ENCODE measurements at places on chromosomes 16 and 17.

GRCh38 chr17:73657473-73658116, 13.3 kb upstream of the SDK2 start:
- DNase-seq: peak; percentile 32

DNA sequence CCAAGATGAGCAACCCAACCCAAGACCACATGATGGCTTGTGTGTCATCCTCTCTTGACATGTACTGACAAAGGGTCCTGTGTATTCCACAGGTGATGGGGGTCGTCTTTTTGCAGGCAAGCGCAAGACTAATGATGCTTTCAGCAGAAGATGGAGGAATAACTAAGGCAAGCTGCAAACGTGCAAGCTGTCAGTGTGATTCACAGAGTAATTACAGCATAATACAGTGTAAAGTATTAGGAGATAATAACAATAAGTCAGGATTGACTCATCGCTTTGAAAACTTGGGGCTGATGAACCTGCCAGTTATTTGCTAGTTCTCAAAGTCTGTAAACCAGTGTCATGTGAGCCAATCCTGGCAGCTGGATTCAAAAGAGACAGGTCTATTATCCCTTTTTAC, 41.6 kb upstream of the ASIC2 start:
- no peak for DNase-seq

- DNase-seq: no peak
Measured at GRCh38 chr17:10360578-10360977, 12.2 kb downstream of the MYH13 start.

GRCh38 chr16:21986692-21987246, 14.1 kb downstream of the PDZD9 start:
- DNase-seq: peak; percentile 72

- no peak for DNase-seq
Measured at GRCh38 chr16:30641378-30641982, 9.3 kb upstream of the PRR14 start.

DNA sequence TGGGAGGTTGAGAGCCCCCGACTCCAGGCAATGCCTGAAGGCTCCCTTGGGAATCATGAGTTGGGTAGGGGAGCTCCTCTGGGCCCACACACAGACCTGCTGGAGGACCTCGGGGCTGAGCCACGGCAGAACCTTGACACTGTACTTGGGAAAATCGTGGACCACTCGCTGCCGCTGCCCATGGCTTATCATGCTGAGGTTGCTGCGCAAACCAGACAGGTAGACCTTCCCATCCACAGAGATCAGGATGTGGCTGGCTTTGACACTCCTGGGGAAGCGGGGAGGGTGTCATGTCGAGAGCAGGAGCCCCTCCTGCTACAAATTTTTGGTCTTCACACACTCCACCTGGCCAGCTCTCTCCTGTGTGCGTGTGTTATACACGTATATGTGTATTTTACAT, 7.2 kb upstream of the LIMD2 start:
- no peak for DNase-seq

DNA sequence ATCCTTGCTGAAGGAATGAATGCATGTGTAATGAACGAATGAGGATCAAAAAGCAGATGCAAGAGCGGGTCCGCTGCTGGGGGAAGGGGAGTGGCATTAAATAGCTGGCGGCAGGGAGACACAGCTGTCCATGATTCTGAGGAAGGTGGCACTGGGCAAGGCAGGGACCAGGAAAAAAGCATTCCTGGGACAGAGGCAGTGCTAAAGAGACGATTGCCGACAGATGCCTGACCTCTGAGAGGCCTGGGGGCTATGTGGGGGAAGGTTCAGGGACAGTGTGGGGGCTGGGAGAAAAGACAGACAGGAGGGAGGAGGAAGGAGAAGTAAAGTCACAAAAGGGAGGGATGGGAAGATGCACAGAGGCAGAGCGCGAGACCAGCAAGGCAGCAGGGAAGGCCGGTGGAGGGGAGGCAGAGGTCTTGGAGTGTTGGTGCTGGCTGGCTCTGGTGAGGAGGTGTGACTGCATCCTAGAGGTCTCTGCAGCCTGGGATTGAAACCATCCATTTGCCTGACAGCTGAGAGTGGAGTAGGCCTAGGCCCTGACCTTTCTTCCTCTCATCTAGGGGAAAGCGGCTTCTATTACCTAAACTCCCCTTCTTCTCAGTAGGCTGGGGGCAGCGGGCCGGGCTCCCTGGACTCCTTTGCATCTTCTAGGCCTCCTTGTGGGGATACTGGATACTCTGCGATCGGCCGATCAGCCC, 109.9 kb downstream of the SDK2 start:
- DNase-seq: no peak

- DNase-seq: no peak
Measured at GRCh38 chr17:14143688-14144087, 74.4 kb downstream of the COX10 start.

- DNase-seq: no peak
Measured at GRCh38 chr17:40025991-40026815, 11.0 kb downstream of the CSF3 start.

GRCh38 chr17:66426397-66427033, 124.1 kb downstream of the PRKCA start:
- peak; percentile 12 for DNase-seq

DNA sequence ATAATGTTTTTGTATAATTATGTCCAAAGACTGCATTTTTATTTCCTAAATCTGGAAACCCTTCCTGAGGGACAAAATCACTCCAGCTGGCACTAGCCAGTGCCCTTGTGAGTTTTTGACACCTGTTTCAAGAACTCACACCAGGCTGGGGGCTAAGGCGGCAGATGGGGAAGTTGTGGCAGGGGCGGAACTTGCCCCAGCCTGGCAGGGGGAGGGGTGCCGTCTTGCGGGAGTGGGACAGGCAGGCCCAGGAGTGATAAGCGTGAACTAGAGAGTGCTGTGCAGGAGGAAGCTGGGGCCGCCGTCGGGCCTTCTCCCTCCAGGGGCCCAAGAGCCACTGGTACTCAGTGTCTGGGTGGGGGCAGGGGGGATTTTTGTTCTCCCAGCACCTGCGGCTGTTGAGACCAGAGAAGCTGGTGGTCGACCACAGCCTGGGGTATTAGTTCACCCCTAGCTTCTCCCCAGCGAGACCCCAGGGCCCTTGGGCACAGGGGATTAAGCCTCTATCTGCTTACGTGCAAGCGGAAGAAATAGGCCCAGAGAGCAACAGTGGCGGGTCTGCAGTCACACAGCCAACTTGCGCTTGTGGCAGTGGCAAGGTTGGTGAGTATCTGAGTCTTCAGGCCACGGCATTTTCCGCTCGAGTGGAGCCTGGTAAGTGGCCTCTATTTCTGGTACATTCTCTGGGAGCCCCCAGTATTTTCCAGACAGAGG, 40.2 kb upstream of the PLCG2 start:
- DNase-seq: no peak

DNA sequence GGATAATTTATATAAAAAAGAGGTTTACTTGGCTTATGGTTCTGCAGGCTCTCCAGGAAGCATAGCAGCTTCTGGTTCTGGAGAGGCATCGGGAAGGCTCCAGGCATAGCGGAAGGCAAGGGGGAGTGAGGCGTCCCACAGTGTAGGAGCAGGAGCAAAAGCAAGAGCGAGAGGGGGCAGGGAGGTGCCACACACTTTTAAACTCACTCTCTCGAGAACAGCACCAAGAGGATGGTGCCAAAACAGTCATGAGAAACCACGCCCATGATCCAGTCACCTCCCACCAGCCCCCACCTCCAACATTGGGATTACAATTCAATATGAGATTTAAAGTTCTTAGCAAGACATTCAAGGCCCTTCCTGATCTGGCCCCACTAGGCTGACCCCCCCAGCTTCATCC, 50.0 kb upstream of the LGALS9 start:
- DNase-seq: no peak

DNA sequence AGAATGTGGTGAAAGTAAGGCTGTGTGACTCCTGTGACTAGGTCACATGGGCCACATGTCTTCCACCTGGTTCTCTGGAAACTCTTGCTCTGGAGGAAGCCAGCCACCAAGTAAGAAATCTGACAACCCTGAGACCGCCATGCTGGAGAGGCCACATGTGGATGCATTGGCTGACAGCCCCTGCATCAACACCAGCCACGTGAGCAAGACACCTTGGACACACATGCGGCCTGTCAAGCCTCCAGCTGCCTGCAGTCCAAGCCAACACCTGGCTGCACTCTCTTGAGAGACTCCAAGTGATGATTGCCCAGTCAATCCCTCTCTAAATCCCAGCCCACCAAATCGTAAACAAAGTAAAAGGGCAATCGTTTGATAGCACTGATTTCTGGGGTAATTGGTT, 112.6 kb downstream of the FOXL1 start:
- no peak for DNase-seq

DNA sequence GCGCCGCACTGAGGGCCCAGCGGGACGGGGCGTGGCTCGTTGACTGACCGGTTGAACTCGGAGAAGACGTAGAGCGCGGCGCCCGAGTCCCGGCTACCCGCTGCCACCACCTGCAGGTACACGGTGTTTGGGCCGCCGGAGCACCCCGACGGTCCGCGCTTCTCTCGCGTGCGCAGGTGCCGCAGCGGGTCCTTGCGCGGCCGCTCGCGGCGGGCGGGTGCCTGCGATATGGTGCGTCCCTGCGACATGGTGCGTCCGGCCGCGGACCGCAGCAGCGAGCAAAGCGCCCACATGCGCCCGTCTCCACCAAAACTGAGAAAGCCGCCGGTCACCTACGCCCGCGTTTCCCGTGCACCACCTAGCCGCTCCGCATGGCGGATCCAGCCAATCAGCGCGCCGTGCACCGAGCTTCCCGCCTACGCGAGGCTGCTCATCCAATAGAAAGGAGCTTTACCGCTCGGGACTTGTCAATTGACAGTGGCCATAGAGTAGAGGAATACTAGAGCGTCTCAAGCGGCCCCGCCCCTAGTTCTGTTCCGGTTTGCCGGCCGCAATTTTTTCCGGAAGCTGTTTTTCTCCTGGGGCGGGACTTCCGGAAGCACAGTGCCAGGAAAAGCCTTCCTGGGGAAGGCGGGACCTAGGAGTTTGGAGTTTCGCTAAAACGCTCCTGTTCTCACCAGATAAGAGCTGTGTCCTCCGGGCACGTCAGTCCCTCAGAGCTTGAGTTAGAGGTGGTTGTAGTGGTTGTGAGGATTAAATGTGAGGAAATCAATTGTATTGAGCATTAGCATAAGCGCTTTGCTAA, at the start of gene ELAC2:
TSS of gene ELAC2 (minus strand) at position 373 of the 805 bp plus-strand sequence. CDS start at position 293, 80 bp downstream.
- DNase-seq: peak; percentile 96

DNA sequence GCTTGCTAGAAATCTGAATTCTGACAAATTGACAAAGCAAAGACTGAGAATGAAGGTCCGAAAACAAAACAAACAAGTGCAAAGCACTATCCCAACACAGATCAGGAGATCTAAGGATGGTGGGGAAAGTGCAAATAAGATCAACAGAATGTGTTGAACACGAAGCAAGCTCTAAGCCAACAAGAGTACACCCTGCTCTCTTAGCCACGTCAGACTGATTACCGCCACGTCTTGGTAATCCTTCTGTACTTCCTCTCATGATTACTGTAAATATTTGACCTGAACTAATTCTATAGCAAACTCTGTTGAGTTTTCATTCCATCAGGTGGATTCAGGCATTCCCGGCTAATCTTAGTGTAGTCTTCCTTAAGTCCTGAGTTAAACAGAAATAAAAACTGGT, 34.3 kb upstream of the ERCC4 start:
- no peak for DNase-seq

DNA sequence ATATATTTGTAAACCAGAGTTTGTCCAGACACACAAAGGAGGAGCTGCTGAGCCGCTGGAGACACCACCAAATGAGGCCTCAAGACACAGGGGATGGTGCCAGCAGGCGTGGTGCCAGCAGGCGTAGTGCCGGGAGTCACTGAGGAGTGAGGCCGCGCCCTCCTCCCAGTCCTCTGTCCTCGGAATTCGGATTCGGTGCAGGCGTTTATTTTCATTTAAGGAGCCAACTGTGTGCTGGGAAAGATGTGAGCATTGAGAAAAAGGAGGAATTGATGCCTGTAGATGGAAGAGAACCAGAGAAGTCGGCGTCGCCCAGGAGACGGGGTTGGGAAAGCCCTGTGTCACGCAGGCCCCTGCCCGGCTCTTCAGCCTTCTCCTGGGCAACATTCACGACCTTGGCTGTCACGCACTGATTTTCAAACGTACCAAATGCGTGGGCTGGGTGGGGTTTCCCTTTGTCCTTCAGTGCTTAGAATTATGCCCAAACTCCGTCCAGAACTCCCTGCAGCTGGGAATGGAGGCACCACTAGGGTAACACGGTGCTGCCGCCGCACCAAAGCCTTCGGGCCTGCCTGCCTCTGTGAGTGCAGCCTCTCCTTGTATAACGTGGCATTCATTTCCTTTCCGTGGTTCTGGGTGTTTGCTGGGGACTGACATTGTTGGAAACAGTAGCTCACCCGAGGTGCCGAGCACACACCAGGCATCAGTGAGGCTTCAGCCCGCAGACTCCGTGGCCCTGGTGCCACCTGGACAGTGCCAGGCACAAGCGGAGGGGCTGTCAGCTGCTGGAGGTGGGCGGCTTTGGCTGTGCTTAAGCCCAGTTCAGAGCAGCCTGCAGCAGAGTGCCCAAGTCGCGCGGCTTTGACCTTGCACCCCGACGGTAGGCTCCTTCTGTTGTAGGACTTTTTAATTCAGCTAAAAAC, 49.0 kb upstream of the CHMP6 start:
- DNase-seq: no peak

- peak; percentile 94 for DNase-seq
Measured at GRCh38 chr17:5500589-5501391, 14.4 kb downstream of the MIS12 start.

DNA sequence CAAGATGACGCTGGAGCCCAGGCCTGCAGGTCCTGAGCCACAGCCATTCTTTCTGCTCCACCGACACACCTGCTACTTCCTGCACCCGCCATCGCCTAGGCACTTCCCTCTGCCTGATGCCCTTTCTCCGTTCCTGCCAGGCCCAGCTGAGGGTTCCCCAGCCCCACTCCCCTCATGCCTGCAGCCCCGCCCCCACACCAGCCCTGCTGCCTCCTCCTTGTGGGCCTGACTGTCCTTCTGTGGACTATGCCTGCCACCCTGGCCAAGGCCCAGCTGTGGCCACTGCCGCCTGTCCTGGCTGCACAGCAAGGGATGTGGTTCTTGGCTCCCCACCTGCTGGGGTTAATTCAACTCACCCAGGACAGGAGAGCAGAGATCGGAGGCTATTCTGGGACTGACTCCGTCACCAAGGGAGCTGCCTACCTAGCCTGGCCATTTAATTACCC, 7.5 kb downstream of the NATD1 start:
- no peak for DNase-seq

DNA sequence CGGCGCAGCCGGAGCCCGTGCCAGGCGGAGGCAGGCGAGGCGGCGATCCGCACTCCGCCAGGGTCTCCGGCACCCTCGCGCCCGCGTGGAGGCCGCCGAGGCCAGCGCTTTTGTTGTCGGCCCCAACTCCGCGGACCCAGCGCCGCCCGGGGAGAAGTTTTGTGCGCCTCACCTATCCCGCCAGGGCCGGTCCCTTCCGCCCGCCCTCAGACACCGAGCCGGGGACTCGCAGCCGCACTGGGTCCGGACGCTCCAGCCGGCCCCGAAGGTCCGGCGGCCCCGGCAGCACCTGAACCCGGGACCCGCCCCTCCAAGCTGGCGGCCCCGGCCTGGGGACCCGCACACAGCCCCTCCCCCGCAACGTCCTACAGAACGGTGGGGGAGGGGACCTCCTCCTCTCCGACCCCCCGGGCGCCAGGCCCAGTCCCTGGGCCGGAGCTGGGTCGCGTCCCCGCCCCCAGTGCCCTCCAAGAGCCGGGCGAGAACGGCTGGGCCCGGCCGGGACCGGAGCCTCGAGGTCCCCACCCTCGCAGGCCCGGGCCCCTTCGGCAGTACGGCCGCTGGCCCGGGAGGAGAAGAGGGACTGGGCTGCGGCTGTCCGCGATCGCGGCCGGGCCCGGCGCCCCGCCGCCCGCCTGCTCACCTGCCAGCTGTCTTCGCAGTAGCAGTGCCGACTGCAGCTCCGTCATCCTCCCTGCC, 698 bp downstream of the UBE2G1 start:
- peak; percentile 58 for DNase-seq
